ENCODE measurements at places on chromosomes 12 and 14. TPM values are rescaled to one million over a fixed set of nuclear protein-coding genes. Genes with fewer than 3 reads are reported as not detected.

DNA sequence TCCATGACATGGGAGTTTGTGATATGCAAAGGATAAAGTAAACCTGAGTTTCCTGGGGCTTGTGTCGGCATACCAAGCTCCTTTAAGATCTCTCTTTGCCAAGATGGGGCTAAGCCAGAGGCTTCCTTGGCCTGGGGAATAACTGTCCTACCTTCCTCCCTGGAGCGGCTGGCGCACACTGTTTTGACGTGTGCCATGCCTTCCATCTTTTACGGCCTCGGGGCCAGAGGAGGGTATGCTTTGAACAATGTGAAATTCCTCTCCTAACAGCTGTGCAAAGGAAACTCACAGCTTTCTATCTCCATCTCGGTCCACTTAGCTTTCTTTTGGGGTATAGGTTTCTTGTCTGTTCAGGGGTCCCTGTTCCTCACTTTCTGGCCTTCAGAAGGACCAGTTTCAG lies 55.2 kb downstream of the NTF3 start:
- DNase-seq, result no peak

GRCh38 chr12:115158816-115159215 lies 474.8 kb upstream of the TBX3 start:
- DNase-seq, result no peak

DNA sequence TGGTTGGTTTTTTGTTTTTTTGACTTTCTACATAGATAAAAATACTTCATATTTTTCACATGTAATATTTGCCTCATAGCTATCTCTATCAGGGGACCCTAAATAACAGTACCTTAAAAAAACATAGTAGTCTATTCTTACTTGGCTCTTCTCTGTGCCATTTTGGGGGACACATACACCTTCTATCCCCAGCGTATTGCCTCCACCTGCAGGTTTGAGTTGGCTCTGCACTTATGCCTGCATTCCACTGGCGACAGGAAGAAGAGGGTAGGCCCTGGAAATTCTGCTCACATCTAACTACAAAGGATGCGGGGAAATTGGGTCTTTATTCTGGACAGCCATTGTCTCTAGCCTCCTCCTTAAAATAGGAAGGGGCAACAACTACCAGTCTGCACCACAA lies 13.8 kb upstream of the IFI27L2 start:
- DNase-seq, result no peak

MYH7 gene
- total RNA-seq, result not detected

GRCh38 chr12:48813465-48814261 lies 4.6 kb upstream of the CACNB3 start:
- no peak for DNase-seq

FOXN4 gene
- not detected for total RNA-seq

KRT74 gene
- total RNA-seq, result not detected

ACOT6 gene
- total RNA-seq, result not detected

GRCh38 chr12:26833743-26834490 lies 923 bp upstream of the ITPR2 start:
- no peak for DNase-seq

PAWR gene
- 25.9 TPM for total RNA-seq

DNA sequence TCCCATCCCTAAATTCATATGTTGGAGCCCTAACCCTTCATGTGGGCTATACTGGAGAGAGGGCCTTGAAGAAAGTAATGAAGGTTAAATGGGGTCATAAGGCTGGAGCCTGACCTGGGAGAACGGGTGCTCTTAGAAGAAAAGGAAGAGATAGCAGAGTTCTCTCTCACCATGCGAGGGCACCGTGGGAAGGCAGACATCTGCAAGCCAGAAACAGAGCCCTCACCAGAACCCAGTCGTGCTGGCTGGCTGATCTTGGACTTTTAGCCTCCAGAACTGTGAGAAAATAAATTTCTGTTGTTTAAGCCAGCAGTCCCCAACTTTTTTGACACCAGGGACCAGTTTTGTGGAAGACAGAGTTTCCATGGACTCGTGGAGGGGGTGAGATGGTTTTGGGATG lies 149.3 kb downstream of the ATP23 start:
- no peak for DNase-seq

SRP54 gene
- 38.3 TPM for total RNA-seq

RHOJ gene
- total RNA-seq, result 14.5 TPM

CLEC4D gene
- total RNA-seq, result 4.8 TPM

CRIP1 gene
- 64.8 TPM for total RNA-seq

SIX1 gene
- total RNA-seq, result 2.6 TPM

ETFBKMT gene
- 3.3 TPM for total RNA-seq

PROX2 gene
- total RNA-seq, result not detected

STAT2 gene
- 216 TPM for total RNA-seq

WSCD2 gene
- total RNA-seq, result 0.42 TPM

DNA sequence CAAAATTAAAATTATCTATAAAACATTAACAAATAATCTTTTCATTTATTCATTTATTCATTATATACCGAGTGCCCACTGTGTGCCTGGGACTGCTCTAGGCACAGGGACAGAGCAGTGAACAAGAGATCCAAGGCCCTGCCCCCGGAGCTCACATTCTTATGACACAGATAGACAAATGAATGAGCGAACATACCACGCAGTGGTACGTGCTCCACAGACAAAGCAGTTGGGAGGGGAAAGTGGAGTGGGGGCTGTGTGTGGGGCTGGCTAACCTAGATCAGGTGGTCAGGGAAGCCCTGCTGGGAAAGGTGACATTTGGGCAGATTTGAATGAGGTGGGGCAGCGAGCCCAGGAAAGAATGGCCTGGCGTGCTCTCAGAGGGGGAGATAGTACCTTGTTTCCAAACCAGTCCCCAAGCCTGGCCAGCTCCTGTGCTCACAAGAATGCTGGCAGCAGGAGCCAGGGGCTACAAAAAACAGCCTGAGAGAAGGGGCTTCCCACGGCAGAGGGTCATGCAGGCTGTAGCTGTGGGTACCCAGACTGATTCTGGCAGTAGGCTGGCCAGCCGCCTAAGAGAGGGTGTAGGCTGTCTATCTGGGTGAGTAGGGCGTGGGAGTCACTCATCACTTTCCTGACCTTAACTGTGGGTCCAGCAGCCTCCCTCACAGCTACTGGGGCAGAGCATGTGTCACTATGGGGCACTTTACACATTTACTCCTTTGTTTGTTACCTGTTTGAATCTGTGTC lies 57.8 kb upstream of the ACTN1 start:
- DNase-seq, result no peak

- no peak for DNase-seq
Observed at GRCh38 chr12:94157981-94158411, 9.6 kb downstream of the PLXNC1 start.

EPYC gene
- total RNA-seq, result not detected

LMNTD1 gene
- not detected for total RNA-seq

DNA sequence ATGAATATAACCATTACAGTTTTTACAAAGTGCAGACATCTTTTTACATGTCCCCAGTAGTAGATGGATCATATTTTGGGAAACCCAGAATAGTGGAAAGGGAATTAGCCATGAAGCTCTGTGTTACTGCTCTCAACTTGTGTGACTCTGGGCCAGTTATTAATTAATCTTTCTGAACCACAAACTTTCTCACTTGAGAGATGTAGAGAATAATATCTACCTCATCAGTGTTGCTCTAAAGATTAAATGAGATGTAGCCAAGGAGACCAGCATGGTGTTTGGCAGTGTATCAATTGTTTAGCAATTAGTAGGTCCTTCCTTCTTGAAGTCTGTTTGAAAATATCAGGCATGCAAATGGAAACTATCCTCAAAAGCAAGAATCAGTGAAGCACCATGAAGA lies 169.2 kb downstream of the TMTC2 start:
- no peak for DNase-seq

HOXC9 gene
- 0.42 TPM for total RNA-seq

GRCh38 chr12:13165617-13166041 lies 30.9 kb upstream of the EMP1 start:
- no peak for DNase-seq

- DNase-seq, result no peak
Observed at GRCh38 chr12:123427036-123427769, 9.3 kb downstream of the RILPL2 start.

CCDC196 gene
- not detected for total RNA-seq

- DNase-seq, result no peak
Observed at GRCh38 chr14:50882932-50883826, 11.3 kb downstream of the ABHD12B start.

- no peak for DNase-seq
Observed at GRCh38 chr14:100708425-100709288, 18.0 kb upstream of the DLK1 start.

ATN1 gene
- total RNA-seq, result 148 TPM

LGR5 gene
- total RNA-seq, result 0.22 TPM

- DNase-seq, result peak; percentile 8
Observed at GRCh38 chr12:31752450-31752849, 23.6 kb upstream of the AMN1 start.

DNA sequence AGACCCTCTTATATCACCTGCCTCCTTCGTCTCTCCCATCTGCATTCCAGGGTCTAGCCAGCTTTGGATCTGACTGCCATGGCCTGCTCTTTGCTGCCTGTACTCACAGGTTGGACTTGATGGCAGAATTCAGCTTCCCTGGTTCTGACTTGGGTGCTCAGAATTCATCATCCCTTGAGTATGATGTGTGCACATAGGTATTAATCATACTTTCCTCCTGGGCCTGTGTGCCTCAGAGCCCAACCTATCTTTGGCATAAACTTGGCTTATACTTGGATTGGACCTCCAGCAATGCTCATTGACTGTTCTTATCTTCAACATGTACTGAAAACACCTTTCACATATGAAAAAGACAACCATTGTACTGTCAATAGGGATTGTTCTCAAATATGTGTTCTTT lies 70.7 kb upstream of the LMNTD1 start:
- DNase-seq, result no peak

DNA sequence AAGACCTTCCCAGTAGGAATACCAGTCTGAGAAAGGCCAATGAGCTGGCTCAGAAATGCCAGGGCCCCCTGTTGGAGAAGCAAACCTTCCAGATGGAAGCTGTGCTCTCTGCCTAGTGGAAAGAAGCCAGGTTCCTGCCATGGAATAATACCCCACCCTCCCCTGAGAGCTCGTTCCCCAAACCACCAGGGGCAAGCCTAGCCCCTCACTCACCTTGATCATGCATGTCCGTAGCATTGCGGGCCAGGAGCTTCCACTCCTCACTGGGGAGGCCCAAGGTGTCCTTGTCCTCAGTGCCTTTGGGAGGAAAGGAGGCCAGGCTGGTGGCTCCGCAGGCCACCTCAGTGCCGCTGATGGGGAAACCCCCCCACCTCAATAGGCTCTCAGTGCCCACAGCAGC lies 20.1 kb downstream of the AHSA1 start:
- DNase-seq, result no peak

LHX5 gene
- not detected for total RNA-seq

CEBPE gene
- not detected for total RNA-seq

GRCh38 chr12:98769068-98769467 lies 124.0 kb downstream of the APAF1 start:
- DNase-seq, result no peak

DNA sequence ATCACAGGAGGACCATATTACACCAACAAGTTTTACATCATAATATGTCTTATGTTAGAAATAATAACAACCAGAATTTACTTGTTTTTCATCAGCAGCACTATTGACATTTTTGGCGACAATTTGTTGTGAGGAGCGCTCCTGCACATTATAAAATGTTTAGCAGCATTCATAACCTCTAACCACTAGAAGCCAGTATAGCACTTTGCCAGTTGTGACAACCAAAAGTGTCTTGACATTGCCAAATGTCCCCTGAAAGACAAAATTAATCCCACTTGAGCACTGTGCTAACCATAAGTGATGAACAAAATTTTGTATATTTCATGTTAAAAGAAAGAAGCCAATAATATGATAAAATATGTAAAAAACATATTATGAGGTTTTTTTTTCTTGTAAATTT lies 356.9 kb upstream of the LMO3 start:
- DNase-seq, result no peak

DNA sequence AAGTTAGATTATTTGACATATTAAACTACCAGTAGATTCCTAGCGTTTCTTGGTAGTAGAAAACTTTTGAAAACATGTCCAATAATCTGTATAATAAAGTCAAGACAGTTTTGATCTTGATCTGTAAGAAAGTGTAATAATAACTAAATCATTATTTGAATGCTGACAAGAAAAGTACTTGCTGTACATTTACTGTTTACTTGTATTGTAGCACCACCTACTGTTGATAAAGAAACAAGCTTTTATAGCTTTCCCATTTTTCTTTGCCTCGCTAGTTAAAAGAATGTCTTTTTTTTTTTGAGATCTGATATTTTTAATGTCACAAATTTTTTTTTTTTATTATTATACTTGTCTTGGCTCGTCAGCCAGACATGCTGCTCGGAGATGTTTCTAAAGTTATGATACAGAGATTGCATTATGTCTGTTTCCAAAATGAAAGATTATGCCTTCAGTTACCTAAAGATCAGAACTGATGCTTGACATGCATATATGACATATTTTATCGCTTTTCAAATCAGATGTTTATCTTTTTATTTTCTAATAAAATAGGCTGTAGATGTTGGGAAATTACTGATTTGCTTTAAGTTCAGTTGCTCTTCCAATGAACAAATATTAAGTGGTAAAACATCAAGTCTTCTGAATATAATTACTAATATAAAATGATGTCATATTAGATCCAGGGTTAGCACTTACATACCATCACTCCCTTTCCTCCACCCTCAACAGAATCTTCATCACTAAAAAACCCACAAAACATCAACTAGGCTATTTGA lies 140.5 kb downstream of the AKAP6 start:
- no peak for DNase-seq

DNA sequence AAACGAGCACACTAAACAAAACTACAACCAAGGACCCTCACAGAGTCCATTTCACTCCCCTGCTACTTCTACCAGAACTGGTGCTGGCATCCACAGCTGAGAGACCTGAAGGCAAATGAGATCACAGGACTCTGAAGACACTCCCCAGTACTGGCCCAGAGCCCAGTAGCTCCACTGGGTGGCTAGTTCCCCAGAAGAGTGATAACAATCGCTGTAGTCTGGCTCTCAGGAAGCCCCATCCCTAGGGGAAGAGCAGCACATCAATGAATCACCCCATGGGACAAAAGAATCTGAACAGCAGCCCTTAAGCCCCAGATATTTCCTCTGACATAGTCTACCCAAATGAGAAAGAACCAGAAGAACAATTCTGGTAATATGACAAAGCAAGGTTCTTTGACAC lies 190.7 kb upstream of the BMP4 start:
- DNase-seq, result no peak
